ENCODE measurements at places on chromosomes 1 and 21.

DNA sequence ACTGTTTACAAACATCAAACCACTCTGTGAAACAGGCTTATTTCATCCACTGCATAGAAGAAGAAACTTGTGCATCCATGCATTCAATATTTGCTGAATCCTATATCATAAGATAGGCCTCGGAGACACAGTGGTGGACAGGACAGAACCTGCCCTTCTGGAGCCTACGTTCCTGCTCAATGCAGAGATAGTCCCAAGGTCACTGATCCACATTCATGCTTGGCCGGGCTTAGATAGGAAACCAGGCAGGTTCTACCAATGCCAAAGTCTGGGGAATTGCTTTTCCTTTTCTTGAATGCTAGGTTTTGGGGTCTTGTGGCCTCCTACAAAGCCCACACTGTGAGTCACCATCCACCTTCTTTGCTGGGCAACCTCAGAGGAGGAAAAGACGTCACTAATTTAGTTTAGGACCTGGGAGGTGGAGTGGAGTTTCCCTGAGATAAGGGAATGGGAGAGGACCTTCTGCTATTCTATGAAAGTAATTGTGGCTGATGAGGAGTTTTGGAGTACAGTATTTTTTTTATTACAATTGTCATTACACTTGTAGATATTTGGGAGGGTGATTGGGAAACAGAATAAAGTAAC lies 99.7 kb upstream of the CD34 start:
- no peak for DNase-seq

DNA sequence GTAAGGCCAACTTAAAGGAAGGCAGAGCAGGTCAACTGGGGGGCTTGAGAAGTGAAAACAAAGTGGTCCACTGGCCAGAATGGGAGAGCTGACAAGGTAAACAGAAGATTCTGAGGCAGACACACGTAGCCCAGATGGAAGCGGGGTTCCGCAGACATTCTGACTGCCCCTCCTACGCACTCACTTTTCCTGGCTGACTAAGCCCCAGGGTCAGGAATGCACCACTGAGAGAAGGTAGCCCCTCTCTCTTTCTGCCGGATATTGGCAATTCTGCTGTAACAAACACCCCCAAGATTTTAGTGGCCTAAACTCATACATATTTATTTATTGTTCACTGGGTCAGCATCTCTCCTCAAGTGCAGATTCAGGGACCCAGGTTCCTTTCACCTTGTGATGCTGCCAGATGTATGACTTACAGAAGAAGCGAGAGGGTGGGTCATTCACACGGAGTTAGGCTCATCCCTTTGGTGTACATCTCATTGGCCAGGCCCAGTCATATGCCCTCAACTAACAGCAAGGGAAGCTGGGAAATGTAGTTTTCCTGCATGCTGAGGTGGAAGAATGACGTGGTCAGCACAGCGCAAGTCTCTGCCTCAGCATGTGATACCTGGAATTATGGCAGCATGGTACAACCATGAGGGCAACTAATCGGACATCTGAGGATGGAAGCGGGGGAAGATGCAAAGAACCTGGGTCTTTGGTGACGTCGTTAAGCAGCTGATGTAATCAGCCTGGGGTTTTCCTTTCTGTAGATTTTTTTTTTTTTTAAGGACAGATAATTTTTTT lies 43.4 kb upstream of the MRPS6 start:
- DNase-seq: peak; percentile 62

- DNase-seq: no peak
Observed at GRCh38 chr1:79441238-79441637, 434.7 kb upstream of the ADGRL4 start.

- DNase-seq: peak; percentile 81
Observed at GRCh38 chr1:145960468-145961108, 2.8 kb upstream of the LIX1L start.

DNA sequence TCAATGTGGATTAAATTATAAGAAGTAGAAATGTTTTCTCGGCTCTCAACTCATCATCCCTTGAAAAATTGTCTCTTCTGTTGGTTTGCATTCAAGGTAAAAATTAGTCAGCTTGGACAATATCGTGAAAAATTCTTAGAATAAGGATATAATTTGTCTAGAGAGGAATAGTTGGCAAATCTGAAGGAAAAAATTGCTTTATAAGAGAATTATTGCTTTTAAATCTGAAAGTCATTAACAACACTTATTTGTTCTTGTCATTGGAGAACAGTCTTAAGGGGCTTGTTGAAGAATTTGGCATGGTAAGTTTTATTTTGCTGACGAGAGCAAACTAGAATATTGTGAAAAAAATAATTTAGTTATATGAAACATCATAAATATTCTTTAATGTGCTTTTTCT lies 26.4 kb downstream of the ANGPTL1 start:
- DNase-seq: no peak

DNA sequence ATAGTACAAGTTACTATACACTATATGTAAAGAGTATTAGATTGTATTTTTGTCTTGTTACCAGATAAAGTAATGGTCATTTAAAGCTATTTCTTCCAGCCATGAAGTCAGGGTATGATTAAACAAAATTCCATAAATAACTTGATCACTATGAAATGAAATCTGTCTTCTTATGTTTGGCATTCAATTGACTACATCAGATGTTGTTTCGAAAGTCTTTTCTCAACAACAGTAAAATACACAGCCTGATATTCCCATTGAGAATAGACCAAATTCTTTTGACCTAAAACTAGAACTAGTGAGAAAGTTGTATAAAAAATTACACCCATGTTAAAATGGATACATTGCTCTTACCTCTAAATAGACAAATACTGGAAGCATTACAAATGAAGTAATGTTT lies 134.6 kb upstream of the ADAMTS5 start:
- DNase-seq: no peak

- DNase-seq: no peak
Observed at GRCh38 chr1:177181280-177181630, 10.5 kb downstream of the BRINP2 start.

DNA sequence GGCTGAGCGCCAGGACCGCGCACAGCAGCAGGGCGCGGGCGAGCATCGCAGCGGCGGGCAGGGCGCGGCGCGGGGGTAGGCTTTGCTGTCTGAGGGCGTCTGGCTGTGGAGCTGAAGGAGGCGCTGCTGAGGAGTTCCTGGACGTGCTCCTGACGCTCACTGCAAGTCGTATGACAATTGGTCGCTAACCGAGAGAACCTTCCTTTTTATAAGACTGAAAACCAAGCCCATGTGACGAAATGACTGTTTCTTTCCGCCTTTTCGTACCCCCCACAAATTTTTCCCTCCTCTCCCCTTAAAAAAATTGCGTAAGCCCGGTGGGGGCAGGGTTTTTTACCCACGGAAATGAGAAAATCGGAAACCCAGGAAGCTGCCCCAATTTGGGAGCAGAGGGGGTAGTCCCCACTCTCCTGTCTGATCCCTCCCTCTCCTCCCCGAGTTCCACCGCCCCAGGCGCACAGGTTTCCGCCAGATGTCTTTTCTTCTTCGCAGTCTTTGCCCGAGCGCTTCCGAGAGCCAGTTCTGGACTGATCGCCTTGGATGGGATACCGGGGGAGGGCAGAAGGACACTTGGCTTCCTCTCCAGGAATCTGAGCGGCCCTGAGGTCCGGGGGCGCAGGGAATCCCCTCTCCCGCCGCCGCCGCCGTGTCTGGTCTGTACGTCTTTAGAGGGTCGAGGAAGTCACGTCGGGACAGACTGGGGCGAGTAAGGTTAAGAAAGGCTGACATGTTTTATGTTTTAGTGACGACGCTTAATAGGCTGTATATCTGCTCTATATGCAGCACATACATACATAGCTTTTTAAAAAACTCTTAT lies at the start of gene PTGS2:
TSS of gene PTGS2 (minus strand) at position 179 of the 817 bp plus-strand sequence. CDS start at position 46, 133 bp downstream.
- DNase-seq: peak; percentile 97

- no peak for DNase-seq
Observed at GRCh38 chr1:12342401-12343003, 112.7 kb downstream of the VPS13D start.

DNA sequence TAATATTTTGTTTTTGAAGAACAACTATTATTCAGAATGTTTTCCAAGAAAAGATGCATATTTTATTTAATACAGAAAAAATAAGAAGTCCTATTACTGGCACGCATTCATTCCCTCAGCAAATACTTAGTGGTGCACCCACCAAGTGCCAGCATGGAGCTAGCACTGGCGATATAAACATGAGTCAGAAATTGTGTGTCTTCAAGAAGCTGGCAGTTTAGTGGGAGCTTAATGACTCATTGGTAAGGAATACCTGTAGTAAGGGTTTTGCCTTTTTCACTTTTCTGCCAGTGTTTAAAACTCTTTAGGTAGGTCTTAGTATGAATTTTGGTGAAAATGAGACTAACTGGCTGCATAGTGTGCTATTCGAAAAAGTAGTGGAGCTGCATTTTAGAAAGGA lies 6.3 kb downstream of the MAGI3 start:
- DNase-seq: no peak

All from hematopoietic multipotent progenitor cell treated with erythropoietin and hydrocortisone succinate and interleukin-3 and kit ligand, for 6 days (in vitro differentiated cells).